NCI-H2029 treated with DMSO at 0.1 percent for 48 hours (cell line): ENCODE measurements at places on chromosomes 7 and 10.

- DNase-seq = no peak
These were observed 527.0 kb downstream of the NEBL start for GRCh38 chr10:20369863-20370736.

DNA sequence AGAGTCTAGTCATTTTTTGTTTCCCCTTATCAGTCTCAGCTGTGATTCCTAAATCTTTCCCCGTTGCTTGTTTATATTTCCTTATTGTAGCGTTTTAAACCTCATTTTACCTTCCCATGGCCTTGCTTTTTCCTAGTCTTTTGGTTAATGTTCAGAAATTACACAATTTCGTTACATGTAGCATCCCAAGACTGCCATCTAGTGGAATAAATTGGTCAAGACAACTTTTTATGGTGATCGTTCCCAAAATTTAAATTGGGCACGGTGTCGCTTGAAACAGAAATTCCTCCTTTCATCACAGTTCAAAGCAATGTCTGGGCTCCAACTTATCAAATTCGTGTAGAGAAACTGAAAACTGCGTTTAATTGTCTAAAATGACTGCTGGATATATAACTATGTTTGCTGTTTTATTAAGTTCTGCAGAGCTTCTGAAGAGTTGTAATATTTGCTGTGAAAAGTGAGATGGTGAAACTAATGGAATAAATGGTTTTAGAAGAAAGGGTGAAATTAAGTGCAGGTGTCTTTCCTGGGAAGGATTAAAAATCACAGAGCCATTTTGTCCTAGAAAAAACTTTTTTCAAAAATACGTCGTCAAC, 370.2 kb downstream of the PHF14 start:
- DNase-seq = peak; percentile 21

- no peak for DNase-seq
These were observed 67.7 kb upstream of the CHST15 start for GRCh38 chr10:124160943-124161582.

- DNase-seq = peak; percentile 53
These were observed 135.4 kb downstream of the ST7 start for GRCh38 chr7:117088623-117089194.

GRCh38 chr7:93622036-93623033, 47.8 kb upstream of the CALCR start:
- DNase-seq = peak; percentile 34

DNA sequence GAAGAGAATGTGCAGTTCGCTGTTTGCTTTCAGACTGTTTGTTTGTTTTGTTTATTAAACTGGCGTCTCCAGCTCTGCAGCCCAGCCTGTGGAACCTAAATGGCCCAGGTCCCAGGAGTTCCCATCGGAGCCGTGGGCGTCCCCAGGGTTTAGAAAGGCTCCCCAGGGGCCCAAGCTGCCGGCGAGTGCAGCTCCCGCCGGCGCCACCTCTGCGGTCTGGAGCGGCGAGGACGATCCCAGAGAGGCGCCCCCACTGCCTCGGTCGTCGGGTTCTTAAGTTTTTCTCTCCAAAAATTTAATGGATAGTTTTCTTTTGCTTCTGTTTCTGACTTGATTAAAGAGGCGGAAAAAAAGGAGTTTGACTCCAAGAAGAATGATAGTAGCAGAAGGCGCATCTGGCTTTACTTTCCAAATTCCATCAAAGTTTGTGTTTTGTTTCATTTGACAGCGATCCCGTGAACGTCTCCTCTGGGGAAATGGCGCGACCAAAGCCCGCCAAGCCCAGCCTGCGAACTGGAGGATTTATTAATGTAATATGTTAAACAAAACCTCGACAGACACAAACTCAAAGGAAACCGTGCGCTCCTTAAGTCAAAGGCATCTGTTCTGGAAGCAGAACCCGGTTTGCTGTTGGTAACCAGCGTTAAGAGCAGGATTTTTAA, 718 bp upstream of the FZD1 start:
- DNase-seq = no peak

- no peak for DNase-seq
These were observed 534.2 kb upstream of the C7orf33 start for GRCh38 chr7:148056406-148056805.

- no peak for DNase-seq
These were observed 12.1 kb downstream of the OR9A4 start for GRCh38 chr7:141928146-141928844.

GRCh38 chr10:58475322-58476277, 37.1 kb upstream of the BICC1 start:
- DNase-seq = no peak

DNA sequence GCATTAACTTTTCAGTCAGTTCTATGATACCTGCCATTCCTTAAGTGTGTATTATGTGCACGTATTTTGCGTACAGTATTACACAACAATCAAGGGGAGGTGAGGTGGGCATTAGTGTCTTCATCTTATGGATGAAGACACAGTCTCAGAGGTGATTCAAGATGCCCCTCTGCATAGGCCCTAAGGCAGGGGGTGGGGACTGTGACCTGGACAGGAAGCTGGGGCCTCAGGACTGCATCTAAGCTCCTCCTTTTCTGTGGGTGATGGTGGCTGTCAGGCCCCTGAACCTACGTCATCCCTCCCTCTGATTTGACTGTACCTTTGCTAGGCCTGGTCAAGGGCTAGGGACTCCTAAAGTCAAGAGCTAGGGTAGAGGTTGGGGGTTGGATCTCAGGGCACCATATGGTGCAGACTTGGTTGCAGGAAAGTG, 38.9 kb downstream of the HK1 start:
- DNase-seq = no peak

GRCh38 chr10:33831591-33831990, 497.1 kb upstream of the NRP1 start:
- no peak for DNase-seq

DNA sequence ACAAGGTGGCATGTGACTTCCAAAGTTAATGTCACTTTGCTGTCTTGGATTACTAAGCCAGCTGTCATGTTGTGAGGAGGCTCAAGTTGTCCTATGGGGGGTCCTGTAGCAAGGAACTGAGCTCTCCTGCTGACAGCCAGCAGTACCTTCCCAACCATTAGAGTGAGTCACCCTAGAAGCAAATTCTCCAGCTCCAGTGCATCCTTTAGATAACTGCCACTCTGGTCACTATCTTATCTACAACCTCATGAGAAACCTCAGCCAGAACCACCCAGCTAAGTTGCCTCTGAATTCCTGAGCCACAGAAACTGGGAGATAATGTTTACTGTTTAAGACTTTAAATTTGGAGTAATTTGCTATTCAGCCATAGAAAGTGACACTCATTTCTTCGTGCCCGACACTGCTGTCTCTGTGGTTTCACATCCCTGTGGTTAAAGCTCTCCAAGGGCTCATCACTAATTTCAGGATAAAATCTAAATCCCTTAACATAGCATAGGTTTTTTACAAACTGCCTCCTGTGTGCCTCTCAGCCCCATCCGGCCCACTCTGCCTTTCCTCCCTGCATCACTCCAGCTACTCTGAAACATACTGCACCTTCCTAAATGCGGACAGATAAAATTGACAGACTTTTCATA, 83.5 kb downstream of the PRR15 start:
- DNase-seq = no peak

DNA sequence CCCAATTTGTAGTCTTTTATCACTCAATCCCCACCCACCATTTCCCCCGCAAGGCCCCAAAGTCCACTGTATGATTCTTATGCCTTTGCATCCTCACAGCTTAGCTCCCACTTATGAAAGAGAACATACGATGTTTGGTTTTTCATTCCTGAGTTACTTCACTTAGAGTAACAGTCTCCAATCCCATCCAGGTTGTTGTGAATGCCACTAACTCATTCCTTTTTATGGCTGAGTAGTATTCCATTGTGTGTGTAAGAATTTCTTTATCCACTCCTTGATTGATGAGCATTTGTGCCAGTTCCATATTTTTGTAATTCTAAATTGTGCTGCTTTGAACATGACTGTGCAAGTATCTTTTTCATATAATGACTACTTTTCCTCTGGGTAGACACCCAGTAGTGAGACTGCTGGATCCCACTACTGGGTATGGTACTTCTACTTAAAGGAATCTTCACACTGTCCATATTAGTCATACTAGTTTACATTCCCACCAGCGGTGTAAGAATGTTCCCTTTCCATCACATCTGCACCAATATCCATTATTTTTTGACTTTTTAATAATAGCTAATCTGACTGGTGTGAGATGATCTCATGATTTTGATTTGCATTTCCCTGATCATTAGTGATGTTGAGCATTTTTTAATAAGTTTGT, 152.6 kb downstream of the JMJD1C start:
- DNase-seq = no peak

- DNase-seq = no peak
These were observed 94.5 kb downstream of the GRB10 start for GRCh38 chr7:50688226-50688590.

- no peak for DNase-seq
These were observed 10.8 kb upstream of the IFRD1 start for GRCh38 chr7:112439476-112439875.

- DNase-seq = no peak
These were observed 12.9 kb downstream of the PDZD8 start for GRCh38 chr10:117362313-117362712.

DNA sequence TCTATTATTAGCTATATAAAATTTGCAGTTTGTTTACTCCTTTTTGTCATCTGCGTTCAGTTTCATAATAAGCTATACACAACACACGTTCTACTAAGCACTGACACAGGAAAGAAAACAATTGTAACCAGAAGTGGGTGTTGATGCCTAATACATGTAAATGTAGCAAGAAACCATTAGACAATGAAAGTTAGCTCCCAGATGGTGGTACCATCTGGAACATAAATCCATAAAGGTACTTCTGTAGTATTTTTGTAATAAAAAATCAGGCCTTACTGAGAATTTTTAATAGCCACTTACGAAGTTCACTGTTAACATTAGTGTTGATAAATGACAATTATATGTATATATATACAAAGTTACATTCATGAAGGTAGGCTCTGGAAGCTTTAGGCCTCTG, 194.7 kb downstream of the KCND2 start:
- DNase-seq = no peak

DNA sequence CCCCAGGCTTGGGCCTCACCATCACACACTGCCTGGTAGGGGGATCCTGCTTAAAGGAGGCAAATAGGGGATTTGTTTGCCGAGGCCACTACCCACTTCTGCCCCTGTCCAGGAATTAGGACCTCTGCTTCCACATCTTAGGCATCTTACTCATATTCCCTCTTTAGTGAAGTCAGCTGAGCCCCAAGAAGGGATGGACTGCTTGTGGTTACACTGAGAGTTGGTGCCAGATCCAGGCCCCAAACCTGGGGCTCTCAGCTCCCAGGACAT, 1.6 kb upstream of the GPRIN2 start:
- DNase-seq = no peak

DNA sequence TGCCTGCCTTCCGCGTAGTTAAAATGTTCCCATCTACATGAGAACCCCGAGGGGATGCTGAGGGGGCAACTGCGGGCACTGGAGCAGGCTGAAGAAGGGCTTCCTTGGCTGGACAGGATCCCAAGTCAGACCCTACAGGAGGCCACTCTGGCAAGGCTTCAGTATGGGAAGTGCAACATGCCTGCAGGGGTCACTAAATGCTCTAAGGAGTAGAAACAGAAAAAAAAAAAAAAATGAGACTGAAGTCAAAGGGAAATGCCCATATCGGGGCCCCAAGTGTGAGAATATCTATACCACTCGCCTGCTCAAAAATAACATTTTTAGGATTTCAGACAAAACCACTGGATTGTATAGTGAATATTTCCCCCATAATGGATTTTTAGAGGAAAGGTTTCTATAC, 33.5 kb downstream of the FAM204A start:
- DNase-seq = no peak

GRCh38 chr10:10514797-10515196, 502.9 kb upstream of the CELF2 start:
- no peak for DNase-seq

DNA sequence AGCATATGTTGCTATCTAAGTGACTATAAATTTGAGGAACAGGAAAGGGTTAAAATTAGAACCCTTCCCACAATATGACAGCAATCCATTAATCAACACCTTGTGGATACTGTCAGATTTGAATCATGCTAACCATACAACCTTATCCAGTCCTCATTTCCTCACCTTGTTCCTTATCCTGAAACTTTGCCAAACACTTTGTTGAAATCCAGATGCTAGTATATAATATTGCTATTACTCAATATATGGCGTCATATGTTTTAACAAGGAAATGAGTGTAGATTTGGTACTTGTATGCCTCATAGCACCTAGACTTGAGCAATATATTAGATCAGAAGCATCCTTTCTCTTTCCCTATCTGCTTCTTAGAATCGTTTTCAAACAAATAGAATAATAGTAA, 66.3 kb upstream of the SLC25A13 start:
- DNase-seq = no peak

DNA sequence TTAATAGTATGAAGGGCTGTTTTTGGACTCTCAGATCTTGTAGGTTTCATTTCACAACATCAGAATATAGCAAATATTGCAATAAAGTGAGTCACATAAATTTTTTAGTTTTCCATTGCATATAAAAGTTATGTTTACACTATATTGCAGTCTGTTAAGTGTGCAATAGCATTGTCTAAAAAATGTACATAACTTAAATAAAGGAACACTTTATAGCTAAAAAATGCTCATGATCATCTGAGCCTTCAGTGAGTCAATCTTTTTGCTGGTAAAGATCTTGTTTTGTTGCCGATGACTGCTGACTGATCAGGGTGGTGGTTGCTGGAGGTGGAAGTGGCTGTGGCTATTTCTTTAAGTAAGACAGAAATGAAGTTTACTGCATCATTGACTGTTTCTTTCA, 42.0 kb downstream of the ABCA13 start:
- no peak for DNase-seq

- DNase-seq = no peak
These were observed 222.6 kb downstream of the HTR7 start for GRCh38 chr10:90635111-90635765.

DNA sequence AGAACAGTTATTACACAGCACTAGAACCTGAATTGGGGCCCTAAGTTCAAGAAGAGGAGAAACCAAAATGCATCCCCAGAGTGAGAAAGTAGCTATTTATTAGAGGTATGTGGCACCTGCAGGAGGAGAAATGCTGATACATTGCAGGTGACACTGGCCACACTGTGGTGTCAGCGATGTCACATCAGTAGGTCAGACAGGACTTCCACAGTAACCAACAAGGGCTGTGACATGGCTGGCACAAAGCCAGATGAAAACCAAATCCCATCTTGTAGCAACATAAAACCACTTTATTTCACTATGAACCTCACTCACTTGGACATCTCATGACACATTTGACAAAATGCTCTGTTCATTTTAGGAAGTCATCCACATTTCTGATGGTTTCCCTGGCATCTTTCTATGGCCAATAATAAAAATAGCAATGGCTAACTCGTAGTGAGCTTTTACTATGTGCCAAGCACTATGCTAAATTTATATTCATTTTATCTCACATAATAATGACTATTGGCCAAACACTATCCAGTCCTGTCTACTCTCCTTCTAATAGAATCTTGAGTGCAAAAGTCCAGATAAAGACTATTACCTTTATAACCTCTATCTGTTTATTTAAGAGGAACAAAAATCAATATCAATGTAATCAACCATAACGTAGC, 154.2 kb downstream of the TSPAN12 start:
- no peak for DNase-seq

- no peak for DNase-seq
These were observed 69.4 kb downstream of the PTPRE start for GRCh38 chr10:127976286-127976685.
